ENCODE measurements at places on chromosomes 16 and 17. TPM values are rescaled to one million over a fixed set of nuclear protein-coding genes. Genes with fewer than 3 reads are reported as not detected.

DNA sequence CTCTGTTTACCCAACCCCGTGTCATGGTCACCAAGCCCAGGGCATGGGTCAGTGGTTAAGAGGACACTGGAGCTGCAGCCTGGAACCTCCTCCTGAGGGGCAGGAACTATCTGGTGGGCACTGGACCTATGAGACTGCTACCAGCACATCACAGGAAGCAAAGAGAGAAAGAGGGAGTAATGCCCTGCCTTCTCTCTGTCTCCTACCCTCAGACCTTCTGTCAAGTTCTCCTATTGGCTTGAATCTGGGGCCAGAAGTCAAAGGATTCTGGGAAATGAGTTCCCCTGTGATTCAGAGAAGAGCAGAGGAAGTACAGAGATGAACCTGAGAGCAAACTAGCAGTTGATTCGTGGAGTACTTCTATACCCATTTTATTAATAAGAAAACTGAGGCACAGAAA lies 123.0 kb upstream of the GNAO1 start:
- no peak overlapping the region for H3K27ac ChIP-seq
- H3K4me3 ChIP-seq: no peak overlapping the region
- no peak for DNase-seq
- H3K4me1 ChIP-seq: no peaks in the 10 kb centered on the region

DNA sequence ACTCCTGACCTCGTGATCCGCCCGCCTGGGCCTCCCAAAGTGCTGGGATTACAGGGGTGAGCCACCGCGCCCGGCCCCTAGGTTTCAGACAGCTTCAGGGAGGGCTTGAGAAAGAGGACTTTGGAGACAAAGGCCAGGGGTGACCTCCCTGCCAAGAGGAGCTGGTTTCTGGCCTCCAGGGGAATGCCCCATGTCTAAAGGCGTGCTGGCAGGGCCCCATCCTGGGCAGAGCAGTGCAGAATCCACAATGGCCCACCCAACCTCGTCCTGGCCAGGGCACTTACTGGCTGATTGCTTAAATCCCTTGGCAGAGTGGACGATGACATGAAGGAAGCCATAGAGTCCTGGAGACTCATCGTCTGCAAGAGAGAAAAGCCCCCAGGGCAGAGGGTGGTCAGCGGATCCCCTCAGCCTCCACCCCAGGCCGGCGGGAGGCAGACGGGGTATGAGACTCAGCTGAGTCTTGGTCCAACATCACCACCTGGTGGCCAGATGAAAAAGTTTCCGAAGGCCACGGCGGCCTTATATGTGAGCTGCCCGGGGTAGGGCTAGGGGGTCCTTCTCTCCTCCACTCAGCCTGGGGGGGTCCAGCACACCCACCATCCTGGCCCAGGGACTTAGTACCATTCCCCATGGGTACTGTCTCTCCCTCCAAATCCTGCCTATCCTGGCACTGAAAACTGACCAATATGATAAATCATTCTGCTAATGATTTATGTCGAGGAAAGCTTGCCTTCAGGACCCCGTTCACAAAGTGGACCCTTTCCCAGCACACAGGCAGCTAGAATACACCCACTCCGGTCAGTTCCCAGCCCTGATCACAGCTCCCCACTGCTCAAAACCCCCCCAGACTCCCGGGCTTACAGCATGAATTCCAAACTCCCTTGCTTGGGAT lies 59.1 kb downstream of the TIMM22 start:
- peak overlapping the region; percentile 51 for H3K4me3 ChIP-seq
- peak overlapping the region; percentile 63 for H3K27ac ChIP-seq
- peak; percentile 80 for DNase-seq

GRCh38 chr16:3792472-3793012 lies 75.2 kb upstream of the TRAP1 start:
- no peak overlapping the region for H3K4me3 ChIP-seq
- no peak for DNase-seq
- peaks cover 17% of the 10 kb centered on the region for H3K36me3 ChIP-seq
- no peaks in the 10 kb centered on the region for H3K4me1 ChIP-seq

DNA sequence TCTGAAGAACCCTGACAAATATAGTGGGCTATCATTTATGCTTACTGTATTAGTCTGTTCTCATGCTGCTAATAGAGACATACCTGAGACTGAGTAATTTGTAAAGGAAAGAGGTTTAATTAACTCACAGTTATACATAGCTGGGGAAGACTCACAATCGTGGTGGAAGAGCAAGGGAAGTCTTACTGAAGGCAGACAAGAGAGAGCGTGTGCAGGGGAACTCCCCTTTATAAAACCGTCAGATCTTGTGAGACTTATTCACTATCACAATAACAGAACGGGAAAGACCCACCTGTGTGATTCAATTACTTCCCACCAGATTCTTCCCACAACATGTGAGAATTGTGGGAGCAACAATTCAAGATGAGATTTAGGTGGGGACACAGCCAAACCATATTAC lies 526.8 kb upstream of the GOT2 start:
- H3K27me3 ChIP-seq: no peaks in the 10 kb centered on the region
- H3K4me1 ChIP-seq: peaks cover 24% of the 10 kb centered on the region
- H3K4me3 ChIP-seq: no peak overlapping the region
- DNase-seq: no peak

- H3K27me3 ChIP-seq: no peaks in the 10 kb centered on the region
- H3K4me1 ChIP-seq: peaks cover 56% of the 10 kb centered on the region
- no peaks in the 10 kb centered on the region for H3K36me3 ChIP-seq
- peak overlapping the region; percentile 82 for H3K27ac ChIP-seq
These were observed 174.0 kb upstream of the CIBAR2 start for GRCh38 chr16:85286066-85286831.

DNA sequence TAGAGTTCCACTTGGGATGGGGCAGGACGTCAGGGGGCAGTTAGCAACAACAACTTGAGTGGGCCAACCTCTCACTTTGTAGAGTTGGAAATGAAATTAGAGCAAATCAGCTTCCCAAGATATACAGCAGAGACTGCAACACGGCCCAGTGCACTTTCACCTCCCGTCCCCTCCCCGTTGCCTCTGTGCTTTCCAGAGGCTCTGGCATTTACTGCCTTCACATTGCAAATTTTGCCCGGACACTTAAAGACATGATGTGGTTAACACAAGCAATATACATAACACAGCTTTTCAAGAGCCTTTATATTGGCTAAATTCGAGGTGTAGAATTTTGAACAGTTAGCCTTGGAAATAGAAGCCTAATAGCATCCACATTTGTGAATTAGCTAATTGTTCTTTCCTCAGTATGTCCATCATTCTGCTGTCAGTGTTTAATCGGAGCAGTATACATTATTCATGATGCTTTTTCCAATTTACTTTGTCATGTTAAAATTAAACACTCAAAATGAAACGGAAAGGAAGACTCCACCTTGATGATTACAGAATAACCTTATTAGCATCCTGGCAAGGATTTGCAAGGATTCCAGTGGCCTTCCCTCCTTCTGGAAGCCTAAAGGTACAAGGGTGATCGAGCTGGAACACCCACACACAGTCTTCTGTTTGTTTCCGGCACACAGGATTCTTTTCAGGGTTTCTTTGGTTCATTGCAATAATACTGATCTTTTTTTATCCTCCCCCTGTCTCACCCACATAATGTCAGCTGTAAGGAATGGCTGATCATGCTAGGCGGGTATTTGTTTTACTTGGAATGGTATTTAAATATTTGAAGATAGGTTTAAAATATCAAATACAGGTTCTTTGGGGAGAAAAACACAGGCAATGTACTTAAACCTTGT lies 190.9 kb upstream of the CACNG5 start:
- H3K36me3 ChIP-seq: peaks cover 8% of the 10 kb centered on the region
- no peak overlapping the region for H3K4me3 ChIP-seq
- no peak overlapping the region for H3K27ac ChIP-seq
- H3K4me1 ChIP-seq: no peaks in the 10 kb centered on the region
- no peaks in the 10 kb centered on the region for H3K27me3 ChIP-seq
- no peak for DNase-seq

DNA sequence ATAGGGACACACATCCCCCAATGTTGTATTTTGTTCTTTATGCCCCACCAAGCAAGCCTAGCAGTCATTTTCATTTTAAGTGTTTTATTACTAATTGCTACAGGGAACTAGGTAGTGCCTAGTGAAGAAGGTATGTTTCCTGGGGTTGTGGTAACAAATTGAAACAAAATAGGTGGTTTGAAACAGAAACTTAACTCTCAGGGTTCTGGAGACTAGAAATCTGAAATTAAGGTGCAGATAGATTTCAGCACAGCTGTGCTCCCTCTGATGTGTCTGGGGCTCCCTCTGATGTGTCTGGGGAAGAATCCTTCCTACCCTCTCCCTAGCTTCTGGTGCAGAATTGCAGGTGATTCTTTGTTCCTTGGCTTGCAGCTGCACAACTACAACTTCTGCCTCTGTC lies 390.1 kb downstream of the ZFHX3 start:
- DNase-seq: no peak
- H3K36me3 ChIP-seq: no peaks in the 10 kb centered on the region
- no peak overlapping the region for H3K27ac ChIP-seq
- H3K4me3 ChIP-seq: no peak overlapping the region
- no peaks in the 10 kb centered on the region for H3K4me1 ChIP-seq

GRCh38 chr16:3285131-3285530 lies 1.8 kb downstream of the ZNF263 start:
- H3K36me3 ChIP-seq: peaks cover 49% of the 10 kb centered on the region
- no peak overlapping the region for H3K4me3 ChIP-seq
- H3K27ac ChIP-seq: no peak overlapping the region

DNA sequence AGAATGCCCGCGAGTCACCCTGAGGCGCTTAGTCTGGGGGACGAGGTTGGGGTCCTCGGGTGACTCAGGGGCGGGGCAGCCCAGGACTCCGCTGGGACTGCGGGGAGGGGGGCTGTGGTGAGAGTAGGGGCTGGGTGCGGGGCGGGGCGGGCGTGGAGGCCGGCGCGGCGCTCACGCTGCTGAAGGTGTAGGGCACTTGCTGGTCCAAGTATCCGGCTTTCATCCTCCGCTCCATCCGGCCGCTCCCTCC lies 832 bp downstream of the ETV4 start:
- peak overlapping the region; percentile 75 for H3K4me3 ChIP-seq
- H3K27ac ChIP-seq: peak overlapping the region; percentile 80
- peaks cover 14% of the 10 kb centered on the region for H3K4me1 ChIP-seq
- DNase-seq: no peak
- H3K36me3 ChIP-seq: no peaks in the 10 kb centered on the region
- H3K27me3 ChIP-seq: no peaks in the 10 kb centered on the region

GRCh38 chr16:23061669-23062068 lies 87.6 kb downstream of the USP31 start:
- H3K4me3 ChIP-seq: no peak overlapping the region
- H3K4me1 ChIP-seq: no peaks in the 10 kb centered on the region
- no peak overlapping the region for H3K27ac ChIP-seq

SNX20 gene
- total RNA-seq: not detected

KRTAP3-2 gene
- not detected for total RNA-seq

DPEP3 gene
- total RNA-seq: not detected

DNA sequence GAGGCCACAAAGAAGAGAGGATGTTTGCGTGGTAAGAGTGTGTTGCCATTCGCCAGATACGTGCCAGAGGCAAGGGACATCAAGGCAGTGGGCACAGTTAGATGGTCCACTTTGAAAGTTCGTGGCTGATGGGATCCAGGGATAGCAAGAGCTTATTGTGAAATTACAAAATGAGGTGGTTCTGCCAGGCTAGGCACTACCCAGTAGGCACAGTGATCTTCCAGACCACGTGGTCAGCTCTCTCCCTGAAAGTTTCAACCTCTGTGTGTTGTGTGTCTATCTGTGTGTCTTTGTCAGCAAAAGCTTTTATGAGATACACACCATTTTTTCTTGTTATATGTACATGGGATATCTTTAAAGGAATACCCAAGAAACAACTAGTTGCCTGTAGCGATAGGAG lies 9.5 kb downstream of the SGF29 start:
- no peaks in the 10 kb centered on the region for H3K27me3 ChIP-seq
- H3K36me3 ChIP-seq: peaks cover 4% of the 10 kb centered on the region
- no peak for DNase-seq
- H3K4me3 ChIP-seq: no peak overlapping the region
- H3K4me1 ChIP-seq: no peaks in the 10 kb centered on the region

ZFP3 gene
- total RNA-seq: 1.7 TPM

KREMEN2 gene
- 13.8 TPM for total RNA-seq

DNA sequence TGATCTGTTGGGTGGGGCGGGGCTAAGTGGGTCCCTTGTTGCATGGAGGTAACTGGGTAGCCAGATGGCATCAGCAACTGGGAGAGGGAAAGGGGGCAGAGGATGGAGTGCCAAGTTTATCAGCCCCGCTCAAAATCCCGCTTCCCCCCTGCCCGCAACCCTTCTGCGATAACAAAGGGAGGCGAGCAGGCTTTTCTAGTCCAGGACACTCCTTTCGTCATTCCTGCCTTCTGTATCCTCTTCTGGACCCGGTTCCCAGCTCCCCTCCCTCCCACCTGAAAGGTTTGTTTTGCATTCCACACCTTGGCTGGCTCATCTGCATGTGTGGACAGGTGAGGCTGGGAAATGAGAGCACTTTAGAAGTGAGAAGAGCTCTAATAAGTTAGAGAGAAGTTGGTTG lies 53.3 kb downstream of the HLF start:
- DNase-seq: no peak
- no peak overlapping the region for H3K4me3 ChIP-seq
- no peaks in the 10 kb centered on the region for H3K4me1 ChIP-seq
- no peaks in the 10 kb centered on the region for H3K36me3 ChIP-seq

DNA sequence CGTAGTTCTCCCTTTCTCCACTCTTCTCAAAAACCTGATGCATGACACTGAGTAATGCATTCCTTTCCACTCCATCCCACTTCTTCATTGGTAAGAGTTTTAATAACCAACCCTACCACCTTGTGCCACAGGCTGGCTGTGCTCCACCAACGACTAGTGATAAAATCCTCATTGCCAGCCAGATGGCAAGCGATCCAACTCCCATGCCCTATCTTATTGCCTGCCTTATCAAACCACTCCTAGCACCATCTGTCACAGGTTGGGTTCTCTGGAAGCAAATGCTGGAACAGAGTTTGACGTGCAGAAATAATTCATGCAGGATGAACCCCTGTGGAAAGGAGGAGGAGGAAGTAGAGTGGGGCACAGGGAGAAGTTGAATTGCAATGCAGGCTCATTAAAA lies 99.5 kb downstream of the CHD9NB start:
- no peak overlapping the region for H3K4me3 ChIP-seq
- H3K27ac ChIP-seq: no peak overlapping the region
- H3K4me1 ChIP-seq: no peaks in the 10 kb centered on the region
- no peaks in the 10 kb centered on the region for H3K36me3 ChIP-seq
- no peaks in the 10 kb centered on the region for H3K27me3 ChIP-seq
- DNase-seq: no peak

DNA sequence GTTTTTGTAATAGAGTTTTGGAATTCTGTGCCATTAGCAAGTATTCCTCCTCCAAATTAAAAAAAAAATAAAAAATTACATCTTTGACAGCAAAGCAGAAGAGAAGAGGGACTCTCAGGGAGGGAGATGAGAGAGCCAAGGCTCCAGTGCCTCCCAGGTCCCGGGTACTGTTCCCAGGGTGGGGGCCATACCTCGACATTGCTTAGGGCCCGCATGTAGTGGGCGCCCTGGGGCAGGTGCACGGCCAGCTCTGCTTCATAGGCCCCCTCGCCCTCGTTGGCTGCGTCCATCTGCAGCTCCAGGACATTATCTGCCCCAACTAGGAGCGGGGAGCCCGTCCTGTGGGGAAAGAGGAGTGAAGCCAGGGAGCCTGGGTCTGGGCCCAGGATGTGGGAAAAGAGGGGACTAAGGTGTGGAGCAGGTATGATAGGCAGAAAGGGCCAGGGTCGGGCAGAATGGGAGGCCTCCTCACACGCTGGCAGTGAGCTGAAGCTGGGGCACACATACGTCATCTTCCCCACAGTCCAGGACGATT lies 11.2 kb downstream of the ITGA2B start:
- H3K27me3 ChIP-seq: no peaks in the 10 kb centered on the region
- no peaks in the 10 kb centered on the region for H3K36me3 ChIP-seq
- no peak for DNase-seq
- H3K27ac ChIP-seq: no peak overlapping the region
- peaks cover 2% of the 10 kb centered on the region for H3K4me1 ChIP-seq
- H3K4me3 ChIP-seq: no peak overlapping the region
